ENCODE measurements at places on chromosomes 16 and 17.

- no peak for DNase-seq
Observed at GRCh38 chr17:32854832-32855389, 22.0 kb downstream of the MYO1D start.

GRCh38 chr17:70677783-70678647, 508.7 kb downstream of the KCNJ2 start:
- no peak for DNase-seq

DNA sequence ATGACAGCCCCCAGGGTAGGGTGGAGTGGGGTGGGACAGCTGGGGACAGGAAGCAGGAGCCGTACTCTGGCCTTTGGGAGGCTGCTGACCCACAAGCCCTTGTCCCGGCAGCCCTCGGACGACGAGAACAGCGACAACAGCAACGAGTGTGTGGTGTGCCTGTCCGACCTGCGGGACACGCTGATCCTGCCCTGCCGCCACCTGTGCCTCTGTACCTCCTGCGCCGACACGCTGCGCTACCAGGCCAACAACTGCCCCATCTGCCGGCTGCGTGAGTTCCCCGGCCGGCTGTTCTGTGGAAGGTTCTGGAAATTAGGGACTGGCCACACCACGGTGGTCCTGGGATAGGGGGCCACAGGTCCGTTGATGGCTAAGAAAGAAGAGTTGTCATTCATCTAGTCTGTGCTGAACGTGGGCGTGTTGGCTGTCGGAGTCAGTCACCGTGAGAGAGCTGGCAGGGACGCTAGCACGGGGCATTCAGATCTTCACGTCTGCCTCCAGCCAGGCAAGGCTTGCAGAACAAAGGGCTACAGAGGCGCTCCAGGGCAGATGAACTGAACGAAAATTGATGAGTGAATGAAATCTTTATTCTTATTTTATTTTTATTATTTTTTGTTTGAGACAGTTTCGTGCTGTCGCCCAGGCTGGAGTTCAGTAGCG, 19.8 kb upstream of the NUDT16L1 start:
- DNase-seq, result no peak

- DNase-seq, result no peak
Observed at GRCh38 chr17:82083009-82083408, 15.0 kb downstream of the FASN start.

GRCh38 chr16:8571061-8571596, 19.2 kb downstream of the TMEM114 start:
- no peak for DNase-seq

- DNase-seq, result no peak
Observed at GRCh38 chr16:56689171-56689570, 6.9 kb downstream of the MT1X start.

GRCh38 chr16:4792951-4793513, 2.1 kb upstream of the SMIM22 start:
- DNase-seq, result no peak

DNA sequence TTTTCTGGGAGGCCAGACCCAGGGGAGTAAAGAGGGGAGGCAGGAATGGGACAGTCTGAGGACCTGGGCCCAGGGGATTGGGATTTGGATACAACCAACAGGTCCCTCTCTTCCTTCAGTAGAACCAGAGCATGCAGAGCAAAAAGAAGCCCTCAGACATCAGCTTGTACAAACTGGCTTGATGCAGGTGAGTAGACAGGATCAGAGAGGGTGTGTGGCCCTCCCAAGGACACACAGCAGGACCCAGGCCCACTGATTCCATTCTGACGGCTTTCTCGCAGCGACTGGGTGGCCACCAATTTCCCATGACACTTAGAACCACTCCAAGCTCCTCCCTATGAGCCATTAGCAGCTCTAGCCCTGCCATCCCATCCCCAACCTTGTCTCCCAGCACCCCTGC, 63.6 kb downstream of the ABCC6 start:
- DNase-seq, result no peak

DNA sequence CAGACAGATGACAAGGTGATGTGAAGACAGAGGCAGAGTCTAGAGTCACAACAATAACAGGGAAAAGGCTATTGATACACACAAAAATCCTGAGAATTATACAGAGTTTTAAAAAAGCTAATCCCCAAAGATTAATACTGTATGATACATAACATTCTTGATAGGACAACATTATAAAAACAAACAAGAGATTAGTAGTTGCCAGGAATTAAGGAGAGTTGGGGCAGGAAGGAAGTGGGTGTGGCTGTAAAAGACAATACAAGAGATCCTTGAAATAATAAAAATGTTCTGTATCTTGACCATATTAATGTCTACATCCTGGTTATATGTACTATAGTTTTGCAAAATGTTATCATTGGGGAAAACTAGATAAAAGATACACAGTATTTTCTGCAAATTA, 309.5 kb upstream of the PMFBP1 start:
- no peak for DNase-seq

DNA sequence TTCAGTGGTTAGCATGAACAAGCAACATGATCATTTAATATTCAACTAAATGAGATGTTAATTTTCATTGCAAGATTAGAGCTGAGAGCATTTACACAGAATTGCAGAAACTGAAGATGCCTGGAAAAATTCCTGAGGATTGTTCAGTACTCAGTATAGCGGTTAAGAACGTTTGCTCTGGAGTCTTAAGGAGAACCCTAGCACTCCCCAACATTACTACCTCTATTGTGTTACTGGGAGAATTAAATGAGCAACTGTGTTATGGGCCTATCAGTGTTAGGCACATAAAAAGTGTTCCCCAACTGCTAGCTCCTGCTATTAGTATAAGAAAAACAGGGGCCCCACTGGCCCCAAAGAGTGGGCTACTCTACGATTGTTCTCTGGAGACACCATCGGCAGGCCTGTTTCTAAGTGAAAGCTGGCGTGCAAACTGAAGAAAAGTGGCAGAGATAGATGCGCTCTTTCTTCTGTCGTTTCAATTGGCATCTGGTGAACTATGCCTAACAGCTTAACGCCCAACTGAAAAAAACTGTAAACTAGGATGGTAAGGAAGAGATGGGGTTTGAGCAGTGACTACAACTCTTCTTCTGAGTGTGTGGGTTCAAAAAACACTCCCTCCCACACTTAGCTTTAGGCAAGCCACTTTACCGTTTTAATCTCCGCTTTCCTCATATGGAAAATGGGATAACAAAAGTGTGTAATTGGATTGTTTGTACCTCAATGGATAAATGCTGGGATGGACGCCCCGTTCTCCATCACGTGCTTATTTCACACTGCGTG, 1.3 kb downstream of the CDR2 start:
- DNase-seq, result no peak

GRCh38 chr16:48395375-48395774, 10.2 kb upstream of the SIAH1 start:
- no peak for DNase-seq

- DNase-seq, result peak; percentile 70
Observed at GRCh38 chr17:75693500-75694481, 26.7 kb downstream of the SAP30BP start.

- DNase-seq, result no peak
Observed at GRCh38 chr16:77785373-77785764, 3.0 kb upstream of the VAT1L start.

- no peak for DNase-seq
Observed at GRCh38 chr17:30368912-30369720, 9.6 kb upstream of the CPD start.

- peak; percentile 23 for DNase-seq
Observed at GRCh38 chr17:7224110-7224509, 4.4 kb downstream of the ACADVL start.

DNA sequence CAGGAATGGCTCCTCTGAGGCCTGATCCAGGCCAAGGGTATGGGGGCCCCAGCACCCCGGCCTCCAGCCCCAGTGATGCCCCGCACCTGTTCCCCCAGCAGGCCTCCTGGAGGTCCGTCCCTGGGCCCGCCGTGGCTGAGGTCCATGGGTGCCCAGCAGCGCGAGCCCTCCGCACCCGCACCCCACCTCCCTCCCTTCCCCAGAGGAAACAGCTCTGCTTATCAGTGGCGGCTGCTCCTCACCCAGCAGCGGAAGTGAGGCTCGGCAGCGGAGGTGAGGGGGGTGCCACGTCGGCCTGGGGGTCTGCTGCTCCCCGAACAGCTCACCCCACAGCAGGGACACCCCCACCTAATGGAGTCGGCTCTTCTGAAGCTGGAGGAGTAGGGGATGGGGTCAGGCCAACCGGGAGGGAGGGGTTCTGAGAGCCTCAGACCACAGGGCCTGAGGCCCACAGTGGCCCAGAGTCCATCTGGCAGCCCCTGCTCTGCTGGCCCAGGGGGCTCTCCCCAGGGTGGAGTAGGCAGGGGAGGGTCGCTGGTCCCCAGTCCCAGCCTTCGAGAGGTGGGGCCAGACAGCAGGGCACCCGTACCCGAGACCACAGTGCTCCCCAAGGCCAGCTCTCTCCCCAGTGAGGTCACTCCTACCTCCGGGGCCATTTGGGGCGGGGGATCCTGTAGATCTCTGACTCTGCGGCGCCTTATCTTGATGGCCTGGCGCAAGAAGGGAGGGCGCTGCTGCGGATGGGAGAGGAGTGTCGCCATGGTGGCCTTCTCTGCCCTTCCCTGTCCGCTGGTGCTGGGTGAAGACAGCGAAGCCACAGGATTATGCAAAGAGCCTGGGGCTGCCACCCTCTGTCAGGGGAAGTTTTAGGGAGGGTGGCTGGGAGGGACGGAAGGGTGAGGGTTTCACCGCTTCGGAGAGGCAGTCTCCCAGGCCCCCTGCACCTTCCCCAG, at the start of gene UNC13D:
Gene UNC13D (minus strand): TSS at position 828 of the 953 bp plus-strand sequence. CDS start 67 bp downstream, at position 761.
- DNase-seq, result no peak

GRCh38 chr16:47250983-47251382, 107.2 kb upstream of the NETO2 start:
- DNase-seq, result no peak

DNA sequence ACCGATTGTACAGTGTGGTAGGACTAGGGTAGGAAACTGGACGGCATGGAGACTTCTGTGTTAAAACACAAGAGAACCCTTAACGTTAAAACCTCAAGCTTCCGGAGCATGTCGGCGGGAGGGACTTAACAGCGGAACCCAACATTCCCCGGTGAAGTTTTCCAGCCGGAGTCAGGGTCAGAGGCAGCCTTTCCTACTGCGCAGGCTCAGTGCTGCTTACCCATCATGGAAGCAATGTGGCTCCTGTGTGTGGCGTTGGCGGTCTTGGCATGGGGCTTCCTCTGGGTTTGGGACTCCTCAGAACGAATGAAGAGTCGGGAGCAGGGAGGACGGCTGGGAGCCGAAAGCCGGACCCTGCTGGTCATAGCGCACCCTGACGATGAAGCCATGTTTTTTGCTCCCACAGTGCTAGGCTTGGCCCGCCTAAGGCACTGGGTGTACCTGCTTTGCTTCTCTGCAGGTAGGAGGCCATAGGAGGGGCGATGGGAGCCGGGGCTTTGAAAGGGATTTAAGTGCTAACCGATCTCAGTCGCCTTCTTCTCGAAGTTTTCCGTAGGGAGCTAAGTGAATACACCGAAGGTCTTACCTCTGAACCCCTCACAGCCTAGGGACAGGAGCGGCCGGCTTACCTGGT, at the start of gene PIGL:
Gene PIGL (plus strand): TSS at position 209 of the 634 bp plus-strand sequence. CDS start 17 bp downstream, at position 226.
- peak; percentile 95 for DNase-seq

DNA sequence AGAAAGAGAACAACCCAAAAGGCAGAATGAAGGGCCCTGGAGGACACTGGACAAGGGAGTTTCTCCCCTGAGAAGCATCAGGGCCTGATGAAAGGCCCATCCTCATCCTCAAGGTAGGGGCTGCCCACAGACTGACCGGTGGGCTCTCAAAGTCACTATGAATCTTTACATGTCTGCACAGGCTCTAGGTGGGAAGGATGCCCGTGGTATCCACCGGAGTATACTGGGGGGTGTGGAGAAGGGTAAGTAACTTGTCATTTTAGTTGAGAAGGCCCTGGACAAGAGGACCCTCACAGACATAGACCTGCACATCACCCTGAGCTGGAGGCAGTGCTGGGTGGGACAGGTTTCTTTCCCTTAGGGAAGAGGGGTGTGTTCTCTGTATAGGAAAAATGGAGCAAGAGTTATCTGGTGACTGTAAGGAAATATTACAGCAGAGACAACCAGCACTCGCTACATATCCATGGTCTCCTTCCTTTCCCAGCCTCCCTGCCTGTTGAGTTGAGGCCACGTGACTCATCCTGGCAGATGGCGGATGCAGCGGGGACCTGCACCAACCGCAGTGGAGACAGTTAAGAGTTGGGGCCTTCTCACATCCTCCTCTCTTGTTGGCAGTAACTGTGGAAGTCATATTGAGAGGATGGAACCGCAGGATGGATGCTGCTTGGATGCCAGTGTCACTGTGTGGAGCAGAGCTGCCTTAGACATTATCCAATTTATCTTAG, 45.6 kb upstream of the KCNJ12 start:
- no peak for DNase-seq

DNA sequence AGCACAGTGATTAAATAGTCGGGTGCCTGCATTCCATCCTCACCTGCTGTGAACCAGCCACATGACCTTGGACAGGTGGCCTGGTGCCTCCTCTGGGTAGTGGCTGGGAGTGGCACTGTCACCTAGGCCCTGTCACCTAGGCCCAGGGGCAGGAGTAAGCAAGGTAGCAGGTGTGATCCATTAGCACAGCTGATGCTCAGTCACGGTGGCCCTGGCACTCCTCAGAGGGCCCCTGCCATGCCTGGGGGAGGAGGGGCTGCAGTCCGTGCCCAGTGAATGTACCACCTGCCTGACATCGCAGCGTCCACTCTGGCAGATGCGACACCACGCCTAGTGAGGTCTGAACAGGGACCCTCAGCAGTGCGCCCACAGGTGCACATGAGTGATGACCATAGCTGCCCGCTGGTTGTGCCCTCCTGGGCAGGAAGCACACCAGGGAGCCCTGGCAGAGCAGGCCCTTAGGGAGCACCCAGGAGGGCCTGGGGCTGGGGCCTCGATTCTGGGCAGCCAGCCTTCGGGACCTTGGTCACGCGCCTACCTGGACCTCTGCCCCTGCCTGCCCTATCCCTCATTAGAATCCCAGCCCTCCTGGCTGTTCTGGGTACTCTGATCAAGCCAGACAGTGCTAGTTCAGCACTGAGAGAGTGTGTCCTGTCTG, 33.1 kb upstream of the CRISPLD2 start:
- no peak for DNase-seq

DNA sequence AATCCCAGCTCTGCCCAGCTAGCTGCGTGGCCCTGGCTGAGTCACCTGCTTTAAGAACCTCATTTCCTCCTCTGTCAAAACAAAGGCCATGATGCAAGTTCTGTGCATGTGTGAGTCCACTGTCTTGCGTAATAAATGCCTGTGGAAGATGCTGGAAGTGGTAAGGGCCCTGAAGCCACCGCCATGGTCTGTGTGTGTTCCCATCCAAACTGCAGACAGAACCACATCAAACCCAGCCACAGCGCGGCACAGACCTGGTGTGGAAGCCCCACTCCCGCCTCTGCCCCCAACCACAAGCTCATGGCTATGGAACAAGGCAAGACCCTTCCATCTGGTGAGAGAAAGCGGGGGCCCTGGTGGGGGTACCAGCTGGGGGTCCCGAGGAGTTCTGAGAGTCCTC, 26.0 kb downstream of the NECAB2 start:
- no peak for DNase-seq

Measured in right hindlimb (tissue), 1 donor.